ENCODE measurements at places on chromosomes 4 and X.

DNA sequence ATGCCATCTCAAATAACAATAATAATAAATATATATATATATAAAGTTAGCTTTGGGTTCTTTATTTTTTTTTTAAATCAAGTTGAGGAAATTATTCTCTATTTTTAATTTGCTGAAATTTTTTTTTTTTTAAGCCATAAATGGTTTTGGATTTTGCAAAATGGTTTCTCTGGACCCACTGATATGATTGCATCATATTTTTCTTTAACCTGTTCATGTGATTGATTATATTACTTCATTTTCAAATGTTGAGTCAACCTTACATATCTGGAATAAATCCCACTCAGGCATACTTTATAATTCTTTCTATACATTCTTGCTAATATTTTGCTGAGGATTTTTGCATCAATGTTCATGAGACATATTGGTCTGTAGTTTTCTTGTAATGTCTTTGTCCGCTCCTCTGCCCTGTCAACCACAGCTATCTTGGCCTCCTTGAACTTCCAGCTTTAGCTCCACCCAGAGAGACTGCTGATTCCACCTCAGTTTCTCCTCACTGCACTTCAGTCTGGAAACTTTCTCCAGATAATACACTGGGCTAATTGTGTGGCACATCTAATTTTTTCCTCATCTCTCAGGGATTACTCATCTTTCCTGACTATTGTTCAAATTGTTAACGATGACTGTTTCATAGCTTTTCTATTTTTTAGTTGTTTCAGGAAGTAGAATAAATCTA is 160.9 kb upstream of the GIMD1 start:
- DNase-seq: peak; percentile 72

- no peak for DNase-seq
These were observed 1.6 kb upstream of the NAT8L start for GRCh38 chr4:2057382-2058065.

DNA sequence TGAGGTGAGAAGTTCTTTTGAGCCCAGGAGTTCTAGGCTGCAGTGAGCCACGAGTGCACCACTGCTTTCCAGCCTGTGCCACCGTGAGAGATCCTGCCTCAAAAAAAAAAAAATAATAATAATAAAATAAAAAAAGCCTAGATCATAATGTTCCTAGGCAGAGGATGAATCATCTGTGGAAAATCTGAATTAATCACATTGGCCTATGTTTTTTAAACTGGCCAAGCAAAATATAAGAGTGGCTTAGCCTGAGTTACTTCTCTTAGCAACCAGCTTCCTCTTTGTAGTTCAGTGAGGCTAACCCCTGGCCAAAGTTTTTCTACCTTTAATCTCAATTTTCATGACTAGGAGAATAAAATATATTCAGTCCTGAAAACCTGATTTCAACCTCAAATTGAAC is 614.6 kb downstream of the PPP4R3C start:
- no peak for DNase-seq

- DNase-seq: no peak
These were observed 15.7 kb upstream of the H2AZ1 start for GRCh38 chr4:99965674-99966350.

GRCh38 chr4:122894827-122895226 is 27.6 kb downstream of the NUDT6 start:
- peak; percentile 32 for DNase-seq

DNA sequence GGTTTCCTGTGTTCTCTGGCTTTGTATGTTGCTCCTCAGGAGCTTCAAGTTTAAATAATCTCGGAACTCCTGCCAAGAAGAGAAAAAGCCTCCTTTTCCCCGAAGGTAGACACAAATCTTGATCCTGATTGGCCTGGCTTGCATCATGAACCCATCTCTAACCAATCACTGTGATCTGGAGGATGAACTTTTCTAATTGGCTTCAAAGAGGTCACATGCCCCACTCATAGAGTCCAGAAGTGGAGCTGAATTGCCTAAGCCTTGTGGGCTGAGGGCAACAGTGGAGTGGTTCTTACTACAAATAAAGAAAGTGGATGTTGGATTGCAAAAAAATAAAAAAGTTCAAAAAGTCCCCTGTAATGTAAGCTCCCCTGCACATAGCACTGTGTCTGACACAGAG is 245.9 kb downstream of the MID1IP1 start:
- no peak for DNase-seq

- no peak for DNase-seq
These were observed 21.3 kb downstream of the LRRC66 start for GRCh38 chr4:51998837-51999236.

- DNase-seq: no peak
These were observed 39.7 kb downstream of the VSIG4 start for GRCh38 chrX:66000178-66000577.

DNA sequence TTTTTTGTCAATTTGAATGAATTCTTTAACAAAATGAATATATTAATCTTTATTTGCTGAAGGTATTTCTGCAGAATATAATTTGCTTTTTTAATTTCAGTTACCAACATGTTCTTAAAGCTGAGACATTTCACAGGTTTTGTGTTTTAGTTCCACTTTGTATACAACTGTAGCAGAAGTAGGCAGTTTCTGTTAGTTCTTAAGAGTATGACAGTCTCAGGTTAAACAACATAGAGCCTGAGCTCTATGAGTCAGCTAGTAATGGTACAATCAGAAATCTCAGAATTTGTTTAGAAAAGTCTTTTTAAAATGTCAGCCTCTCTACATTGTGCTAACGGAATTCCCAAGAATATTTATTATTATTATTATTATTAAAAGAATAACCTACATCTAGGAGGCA is 50.4 kb downstream of the GSTCD start:
- no peak for DNase-seq

- no peak for DNase-seq
These were observed 78.1 kb downstream of the ARSF start for GRCh38 chrX:3119376-3119775.

- peak; percentile 82 for DNase-seq
These were observed 155.7 kb downstream of the CHIC2 start for GRCh38 chr4:53908661-53909078.

DNA sequence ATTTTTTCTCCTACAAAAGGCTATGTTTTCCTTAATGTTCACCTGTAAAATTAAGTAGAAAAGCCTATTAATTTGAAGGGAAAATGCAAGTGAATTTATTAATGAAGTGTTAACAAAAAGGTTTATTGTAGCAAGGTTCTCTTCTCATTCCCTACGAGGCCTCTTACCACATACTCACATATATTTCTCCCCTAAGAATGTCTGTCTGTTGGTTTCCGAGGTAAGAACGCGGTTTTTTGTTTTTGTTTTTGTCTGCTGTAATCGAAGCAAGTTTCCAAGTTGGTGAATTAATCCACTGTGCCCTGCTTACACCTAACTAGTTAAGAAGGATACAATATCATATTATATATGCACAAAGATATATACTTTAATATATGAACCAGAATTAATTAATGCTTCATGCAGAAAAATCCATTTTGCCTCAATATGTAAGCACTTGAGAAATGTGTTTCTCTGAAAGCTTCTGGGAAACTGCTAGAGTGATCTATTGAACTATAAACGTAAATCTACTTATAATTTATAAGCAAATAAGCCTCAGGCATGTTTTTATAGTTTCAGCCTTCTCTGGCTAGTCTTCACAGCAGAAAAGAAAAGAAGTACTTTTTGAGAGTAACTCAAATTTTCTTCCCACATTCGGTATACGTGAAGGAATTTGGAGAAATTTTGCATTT is 120.8 kb downstream of the EGF start:
- no peak for DNase-seq

GRCh38 chr4:33061727-33062126 is 2341.6 kb downstream of the PCDH7 start:
- DNase-seq: no peak

- DNase-seq: no peak
These were observed 19.0 kb downstream of the SMS start for GRCh38 chrX:21959362-21960051.

DNA sequence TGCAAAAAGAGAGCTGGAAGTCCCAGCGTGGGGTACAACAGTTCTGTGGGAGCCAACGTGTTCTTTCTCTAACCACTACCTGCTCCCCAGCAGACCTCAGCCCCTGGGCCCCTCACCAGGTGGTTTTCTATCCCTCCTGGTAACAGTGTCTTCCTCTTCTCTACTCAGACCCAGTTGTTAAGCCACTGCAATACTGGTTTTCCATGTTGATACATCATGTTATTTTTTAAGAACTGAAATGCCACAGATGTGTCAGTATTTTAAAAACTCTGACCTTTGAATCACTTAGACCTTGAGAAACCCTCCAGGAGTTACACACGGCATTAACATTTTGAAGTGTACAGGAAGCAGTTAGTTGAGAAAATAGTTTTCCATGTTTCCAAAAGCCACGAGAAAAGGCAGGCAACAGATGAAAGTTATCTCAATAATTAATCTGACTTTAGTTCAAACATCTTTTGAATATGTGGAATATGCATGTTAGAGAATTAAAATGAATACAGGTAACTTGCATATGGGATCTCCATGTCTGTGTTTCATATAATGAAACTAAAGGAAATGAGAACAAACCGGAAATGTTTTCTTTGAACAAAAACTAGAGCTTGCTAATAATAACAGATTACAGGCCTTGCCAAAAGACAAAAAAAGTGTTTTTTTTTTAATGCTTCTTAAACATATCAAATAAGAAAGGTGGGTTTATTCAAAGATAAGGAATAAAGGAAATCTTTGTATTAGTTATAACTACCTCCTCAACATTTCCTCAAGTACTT is 108.8 kb downstream of the ZNF827 start:
- no peak for DNase-seq

DNA sequence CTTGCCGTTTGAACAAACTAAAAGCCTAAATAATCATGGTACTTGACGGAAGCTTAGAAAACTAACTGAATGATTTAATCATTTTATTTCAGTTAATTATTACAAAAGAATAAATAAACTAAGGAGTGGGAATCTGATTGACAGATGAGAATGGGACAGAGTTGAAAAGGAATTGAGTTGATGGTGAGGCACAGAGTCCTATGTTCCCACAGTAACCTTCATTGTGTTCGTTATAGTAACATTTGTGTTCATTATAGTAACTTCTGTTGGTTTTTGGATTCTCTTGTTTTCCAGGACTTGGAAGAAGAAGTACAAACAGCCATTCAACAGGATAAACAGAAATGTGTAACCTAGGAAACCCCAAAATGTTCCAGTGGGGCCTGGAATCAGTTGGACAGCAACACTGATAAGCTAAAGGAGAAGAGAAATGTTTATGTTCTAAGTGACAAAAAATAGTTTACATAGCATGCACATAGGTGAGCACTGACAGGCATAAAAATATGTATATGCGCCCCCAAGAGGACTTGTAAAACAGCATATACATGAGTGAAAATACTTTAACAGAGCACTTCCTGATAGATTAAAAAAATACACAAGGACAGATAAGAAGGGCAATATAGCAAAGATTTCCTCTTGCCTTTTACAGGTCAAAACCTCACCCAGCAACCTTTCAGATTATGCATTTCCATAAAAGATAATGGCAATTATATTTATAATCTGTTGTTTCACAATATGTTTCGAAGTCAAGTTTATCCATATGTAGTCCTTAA is 218.6 kb upstream of the HTR2C start:
- no peak for DNase-seq

- no peak for DNase-seq
These were observed 56.1 kb downstream of the FAM193A start for GRCh38 chr4:2592572-2592971.

DNA sequence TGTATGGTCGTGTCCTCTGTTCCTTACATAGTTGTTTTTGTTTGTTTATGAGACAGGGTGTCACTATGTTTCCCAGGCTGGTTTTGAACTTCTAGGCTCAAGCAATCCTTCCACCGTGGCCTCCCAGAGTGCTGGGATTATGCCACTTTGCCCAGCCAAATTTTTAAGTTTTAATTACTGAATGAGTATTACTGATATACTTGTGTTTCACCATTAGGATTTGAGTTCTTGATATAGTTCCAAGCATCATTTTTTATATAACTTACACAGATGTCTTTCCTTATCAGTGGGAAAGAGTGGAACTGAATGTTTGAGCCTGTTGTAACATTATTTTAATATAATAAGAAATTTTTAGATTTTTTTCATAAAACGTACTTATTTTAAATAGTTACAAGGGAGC is 20.4 kb downstream of the TMEM165 start:
- no peak for DNase-seq

Measured in kidney glomerular epithelial cell (primary cell).